ENCODE measurements at places on chromosomes 13 and 19.

- DNase-seq: no peak
Observed at GRCh38 chr13:108005231-108005630, 210.1 kb downstream of the LIG4 start.

- no peak for DNase-seq
Observed at GRCh38 chr19:56270676-56271075, 1.9 kb upstream of the EDDM13 start.

- no peak for DNase-seq
Observed at GRCh38 chr13:72399351-72399750, 328.1 kb downstream of the MZT1 start.

DNA sequence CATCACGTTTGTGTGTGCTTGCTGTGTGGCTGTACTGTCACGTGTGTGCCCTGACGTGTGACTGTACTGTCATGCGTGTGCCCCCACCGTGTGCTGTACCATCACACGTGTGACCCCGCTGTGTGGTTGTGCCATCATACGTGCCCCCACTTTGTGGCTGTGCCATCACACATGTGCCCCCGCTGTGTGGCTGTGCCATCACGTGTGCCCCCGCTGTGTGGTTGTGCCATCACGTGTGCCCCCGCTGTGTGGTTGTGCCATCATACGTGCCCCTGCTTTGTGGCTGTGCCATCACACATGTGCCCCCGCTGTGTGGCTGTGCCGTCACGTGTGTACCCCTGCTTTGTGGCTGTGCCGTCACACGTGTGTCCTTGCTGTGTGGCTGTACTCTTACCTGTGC, 25.7 kb downstream of the TFDP1 start:
- DNase-seq: no peak

DNA sequence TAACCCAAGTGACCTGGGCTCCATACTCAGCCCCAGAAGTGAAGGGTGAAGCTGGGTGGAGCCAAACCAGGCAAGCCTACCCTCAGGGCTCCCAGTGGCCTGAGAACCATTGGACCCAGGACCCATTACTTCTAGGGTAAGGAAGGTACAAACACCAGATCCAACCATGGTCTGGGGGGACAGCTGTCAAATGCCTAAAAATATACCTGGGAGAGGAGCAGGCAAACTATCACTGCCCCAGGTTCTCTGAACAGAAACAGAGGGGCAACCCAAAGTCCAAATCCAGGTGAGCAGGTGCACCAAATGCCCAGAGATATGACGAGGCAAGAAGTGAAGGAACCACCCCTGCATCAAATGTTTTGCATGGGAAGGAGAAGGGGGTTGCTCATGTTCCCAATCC, 6.1 kb upstream of the CEACAM7 start:
- DNase-seq: no peak

DNA sequence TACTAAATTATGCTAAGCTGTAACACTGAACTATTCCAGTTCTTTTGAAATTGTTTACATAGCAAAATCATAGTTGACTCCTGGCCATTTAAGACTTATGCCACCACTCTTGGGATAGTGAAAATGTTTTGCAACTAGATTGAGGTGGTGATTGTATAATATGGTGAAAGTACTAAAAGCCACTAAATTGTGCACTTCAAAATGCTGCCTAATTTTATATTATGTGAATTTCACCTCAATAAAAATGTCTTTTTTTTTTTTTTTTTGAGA, 5.0 kb upstream of the SAE1 start:
- no peak for DNase-seq

GRCh38 chr19:40612831-40613689, 11.9 kb downstream of the LTBP4 start:
- DNase-seq: peak; percentile 91

DNA sequence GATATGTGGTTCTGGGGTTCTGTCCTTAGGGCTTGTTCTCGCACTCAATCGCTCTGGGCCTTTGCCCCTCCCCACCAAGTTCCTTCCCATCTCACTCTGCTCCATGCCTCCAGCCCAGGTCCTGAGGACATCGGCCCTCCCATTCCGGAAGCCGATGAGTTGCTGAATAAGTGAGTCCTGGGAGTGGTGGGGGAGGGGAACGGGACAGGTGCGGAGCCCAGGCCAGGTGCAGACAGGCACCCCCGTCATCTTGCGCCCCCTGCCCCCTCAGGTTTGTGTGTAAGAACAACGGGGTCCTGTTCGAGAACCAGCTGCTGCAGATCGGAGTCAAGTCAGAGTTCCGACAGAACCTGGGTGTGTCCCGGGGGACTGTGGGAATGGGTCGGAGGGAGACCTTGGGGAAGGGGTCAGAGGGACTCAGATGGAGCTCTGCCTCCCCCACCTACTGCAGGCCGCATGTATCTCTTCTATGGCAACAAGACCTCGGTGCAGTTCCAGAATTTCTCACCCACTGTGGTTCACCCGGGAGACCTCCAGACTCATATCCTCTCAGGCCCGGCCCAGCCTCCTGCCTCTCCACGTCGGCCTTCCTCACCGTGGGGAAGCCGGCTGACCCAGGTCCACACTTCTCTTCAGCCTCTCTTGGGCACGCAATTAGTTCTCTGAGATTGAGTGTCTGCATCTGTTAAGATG, 10.1 kb downstream of the FUZ start:
- DNase-seq: no peak

DNA sequence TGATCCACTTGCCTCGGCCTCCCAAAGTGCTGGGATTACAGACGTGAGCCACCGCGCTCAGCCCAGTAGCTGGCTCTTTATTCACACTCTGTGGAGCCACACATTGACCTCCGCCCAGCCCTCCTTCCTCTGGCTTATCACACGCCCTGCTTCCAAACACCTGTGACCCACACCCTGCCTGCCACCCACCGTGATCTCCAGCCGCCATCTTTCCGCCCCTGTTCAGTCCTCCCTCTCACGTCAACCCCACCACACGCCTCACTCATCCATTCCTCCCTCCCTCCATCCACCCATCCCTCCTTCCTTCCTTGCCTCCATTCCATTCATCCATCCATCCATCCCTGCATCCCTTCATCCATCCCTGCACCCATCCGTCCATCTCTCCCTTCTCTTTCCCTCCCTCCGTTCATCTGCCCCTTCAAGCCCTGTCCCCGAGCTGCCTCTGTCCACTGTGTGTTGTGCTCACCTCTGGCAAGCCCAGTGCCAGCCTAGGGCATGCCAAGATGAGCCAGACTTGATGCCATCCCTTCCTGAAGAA, 17.6 kb downstream of the ZNF296 start:
- DNase-seq: no peak

GRCh38 chr19:21463449-21464105, 41.8 kb upstream of the ZNF429 start:
- peak; percentile 96 for DNase-seq

- no peak for DNase-seq
Observed at GRCh38 chr13:81771951-81772350, 1431.0 kb upstream of the SPRY2 start.

DNA sequence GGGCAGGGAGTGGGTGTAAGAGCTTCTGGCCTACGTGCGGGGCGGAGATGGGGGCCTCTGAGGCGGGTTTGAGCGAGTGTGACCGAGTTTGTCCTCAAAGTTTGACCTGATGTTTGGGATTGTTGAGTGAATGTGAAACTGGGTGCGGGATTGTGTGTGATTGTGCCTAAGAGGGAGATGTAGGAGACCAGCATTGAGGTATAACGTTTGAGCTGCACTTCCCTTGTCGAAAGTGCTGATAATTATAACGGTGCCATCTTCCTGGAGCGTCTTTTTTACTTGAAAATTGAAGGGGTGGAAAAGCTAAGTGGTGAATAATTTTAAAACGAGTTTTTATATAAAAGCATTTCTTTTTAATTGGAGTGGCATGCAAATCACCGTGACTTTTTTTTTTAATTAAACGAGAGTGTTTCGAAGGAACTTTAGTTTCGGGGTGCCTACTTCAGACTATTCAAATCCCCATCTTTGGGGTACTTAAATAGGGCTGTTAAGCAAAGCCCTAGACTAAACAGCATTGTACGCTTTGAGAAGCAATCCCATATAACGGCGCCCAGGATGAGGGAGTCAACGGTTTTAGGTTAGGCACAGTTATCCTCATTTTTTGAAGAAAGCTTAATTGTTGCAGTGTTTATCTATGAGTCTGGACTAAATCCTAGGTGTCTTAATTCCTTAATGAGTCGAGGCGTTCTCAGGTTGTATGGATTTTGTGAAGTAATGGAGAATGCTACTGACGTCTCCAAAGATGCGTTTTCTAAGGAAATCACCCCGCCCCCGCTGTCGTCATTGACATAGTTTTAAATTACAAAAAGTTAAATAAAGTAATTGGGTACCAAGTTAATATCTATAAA, 594 bp downstream of the ZNF146 start:
- DNase-seq: peak; percentile 28

GRCh38 chr13:105936816-105937215, 598.6 kb downstream of the EFNB2 start:
- no peak for DNase-seq

- DNase-seq: peak; percentile 91
Observed at GRCh38 chr19:38851622-38852230, 1.9 kb upstream of the HNRNPL start.

GRCh38 chr13:45807520-45808099, 43.9 kb downstream of the SIAH3 start:
- DNase-seq: peak; percentile 54

DNA sequence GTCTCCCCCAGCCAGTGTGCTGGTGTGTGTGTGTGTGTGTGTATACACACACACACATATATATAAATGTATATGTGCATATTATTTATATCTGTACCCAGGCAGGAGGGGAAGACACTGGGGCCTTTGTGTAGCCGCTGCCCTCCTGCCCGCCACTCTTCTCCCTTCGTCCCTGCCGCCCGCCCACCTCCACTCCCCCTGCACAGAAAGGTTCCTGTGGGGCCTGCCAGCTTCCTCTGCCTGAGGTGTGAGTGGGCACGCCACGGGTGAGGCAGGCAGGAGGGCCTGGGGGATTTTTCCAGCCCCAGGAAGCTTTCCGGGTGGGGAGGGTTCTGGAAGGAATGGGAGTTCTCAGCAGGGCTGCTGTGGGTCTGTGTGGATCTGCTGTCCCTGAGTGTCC, 6.9 kb downstream of the IRF2BP1 start:
- DNase-seq: no peak

DNA sequence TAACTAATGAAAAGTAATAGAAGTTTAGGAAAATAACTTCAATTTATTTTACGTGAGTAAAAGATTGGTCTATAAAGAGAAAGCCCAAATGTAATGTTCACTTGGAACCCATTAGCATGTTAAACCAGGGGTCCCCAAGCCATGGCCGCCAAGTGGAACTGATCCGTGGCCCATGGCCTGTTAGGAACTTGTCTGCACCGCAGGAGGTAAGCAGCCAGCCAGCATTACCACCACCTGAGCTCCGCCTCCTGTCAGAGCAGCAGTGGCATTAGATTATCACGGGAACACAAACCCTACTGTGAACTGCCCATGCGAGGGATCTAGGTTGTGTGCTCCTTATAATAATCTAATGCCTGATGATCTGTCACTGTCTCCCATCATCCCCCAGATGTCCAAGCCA, 818.7 kb upstream of the GPC6 start:
- peak; percentile 11 for DNase-seq

GRCh38 chr19:7191946-7192691, 102.1 kb downstream of the INSR start:
- DNase-seq: no peak

- no peak for DNase-seq
Observed at GRCh38 chr13:105627270-105627669, 908.2 kb downstream of the EFNB2 start.

- peak; percentile 52 for DNase-seq
Observed at GRCh38 chr13:26515721-26516120, 41.8 kb upstream of the WASF3 start.

- peak; percentile 20 for DNase-seq
Observed at GRCh38 chr13:50318887-50319286, 303.6 kb downstream of the KCNRG start.

- DNase-seq: no peak
Observed at GRCh38 chr13:93173654-93174053, 53.0 kb upstream of the GPC6 start.

GRCh38 chr19:41641879-41642485, 15.1 kb upstream of the CEACAM4 start:
- DNase-seq: peak; percentile 39

All from ELF-1 (cell line).